ENCODE measurements at places on chromosomes 3 and 15. TPM values are rescaled to one million over a fixed set of nuclear protein-coding genes. Genes with fewer than 3 reads are reported as not detected.

DNA sequence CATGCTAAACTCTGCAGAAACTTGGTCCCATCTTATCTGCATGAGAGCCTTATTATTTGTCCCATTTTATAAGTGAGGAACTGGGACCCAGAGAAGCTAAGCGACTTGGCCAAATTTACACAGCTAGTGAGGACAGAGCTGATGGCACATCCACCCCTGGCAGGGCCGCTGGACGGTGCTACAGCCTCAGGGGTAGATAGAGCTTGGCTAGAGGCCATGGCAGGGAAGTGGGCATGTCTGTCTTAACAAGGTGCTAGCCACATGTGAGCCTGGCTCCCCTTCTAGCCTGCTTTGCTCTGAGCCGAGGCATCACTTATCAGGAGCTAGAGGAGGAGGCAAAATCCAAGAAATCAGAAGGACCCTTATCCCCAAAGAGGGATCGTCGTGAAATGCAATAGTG lies 36.7 kb upstream of the SYNM start:
- no peak for DNase-seq

GRCh38 chr15:42118650-42119445 lies 24.5 kb upstream of the PLA2G4D start:
- no peak for DNase-seq

The SHF gene
- total RNA-seq = 10.7 TPM

GRCh38 chr3:38114052-38114874 lies 22.7 kb downstream of the ACAA1 start:
- no peak for DNase-seq

The SLC22A14 gene
- not detected for total RNA-seq

GRCh38 chr3:13093687-13094086 lies 20.5 kb upstream of the IQSEC1 start:
- no peak for DNase-seq

DNA sequence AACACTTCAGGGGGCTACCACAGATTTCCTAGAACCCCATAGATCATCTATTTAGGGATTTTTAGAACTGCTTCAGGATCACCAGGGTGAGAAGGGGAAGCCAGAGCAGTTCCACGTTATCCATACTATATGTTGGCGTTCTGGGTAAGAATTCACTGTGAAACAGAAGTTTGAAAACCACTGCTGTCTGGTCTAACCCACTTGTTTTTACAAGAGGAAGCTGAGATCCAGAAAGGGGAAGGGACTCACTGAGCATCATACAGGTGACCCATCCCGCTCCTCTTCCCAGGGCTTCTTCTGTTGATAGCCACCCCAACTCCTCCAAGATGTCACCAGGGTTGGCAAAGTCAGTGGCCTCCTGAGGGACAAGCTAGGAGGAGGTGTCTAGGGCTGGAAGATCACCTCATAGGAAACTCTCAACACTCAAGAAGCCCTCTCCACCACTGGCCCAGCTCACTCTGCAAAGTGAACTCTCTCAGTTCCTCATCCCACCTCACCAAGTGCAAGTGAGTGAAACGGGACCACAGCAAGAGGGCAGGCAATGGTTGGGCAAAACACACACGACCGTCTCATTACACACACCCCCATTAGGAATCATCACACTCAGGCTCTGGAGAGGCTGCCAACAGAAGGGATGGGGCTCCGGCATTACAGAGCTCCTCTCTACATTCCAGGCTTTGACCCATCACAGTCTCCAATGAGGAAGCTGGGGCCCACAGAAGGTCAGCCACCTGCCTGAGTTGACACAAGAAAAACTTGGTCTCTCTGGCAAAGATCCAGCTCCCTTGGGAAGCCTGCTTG lies 1.8 kb downstream of the DAPK2 start:
- DNase-seq = no peak

The GXYLT2 gene
- total RNA-seq = 13.9 TPM

DNA sequence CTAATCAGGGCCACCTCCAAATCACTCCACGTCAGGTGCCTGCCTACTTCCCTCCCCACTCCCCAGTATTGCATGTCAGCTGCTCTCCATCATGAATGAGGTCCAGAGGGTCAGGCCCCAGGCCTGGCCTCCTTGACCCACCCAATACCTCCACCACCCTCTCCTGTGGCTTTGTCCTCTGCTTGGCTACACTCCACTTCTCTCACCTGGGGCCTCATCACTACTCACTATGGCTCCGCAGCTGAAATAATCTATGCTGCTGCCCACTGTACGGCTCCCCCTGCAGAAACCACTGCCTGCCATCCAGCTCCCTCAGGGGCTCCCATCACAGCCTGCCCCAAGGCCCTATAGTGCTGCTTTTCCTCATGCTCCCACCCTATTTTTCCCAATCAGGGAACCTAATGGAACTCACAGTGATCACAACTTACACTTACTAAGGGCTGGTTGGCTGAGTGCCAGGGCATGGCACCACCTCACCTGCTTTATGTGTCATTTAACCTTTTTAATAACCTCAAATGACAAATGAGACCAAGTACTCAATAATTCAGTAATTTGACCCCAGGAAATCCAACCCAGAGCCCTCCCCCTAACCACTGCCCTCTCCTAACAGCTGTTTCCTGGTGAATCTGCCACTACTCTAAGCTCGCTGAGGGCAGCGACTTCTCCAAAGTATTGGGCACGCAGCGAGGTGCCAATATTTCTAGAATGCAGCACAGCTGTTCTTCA lies 2.3 kb downstream of the GORASP1 start:
- no peak for DNase-seq

- DNase-seq = no peak
Observed at GRCh38 chr15:73851689-73852088, 21.7 kb upstream of the TBC1D21 start.

- DNase-seq = no peak
Observed at GRCh38 chr3:59728587-59728908, 678.7 kb upstream of the CFAP20DC start.

GRCh38 chr3:126085841-126086240 lies 1.9 kb upstream of the SLC41A3 start:
- no peak for DNase-seq

The MELTF gene
- 19.7 TPM for total RNA-seq

- DNase-seq = peak; percentile 54
Observed at GRCh38 chr3:33074217-33075067, 22.5 kb downstream of the GLB1 start.

DNA sequence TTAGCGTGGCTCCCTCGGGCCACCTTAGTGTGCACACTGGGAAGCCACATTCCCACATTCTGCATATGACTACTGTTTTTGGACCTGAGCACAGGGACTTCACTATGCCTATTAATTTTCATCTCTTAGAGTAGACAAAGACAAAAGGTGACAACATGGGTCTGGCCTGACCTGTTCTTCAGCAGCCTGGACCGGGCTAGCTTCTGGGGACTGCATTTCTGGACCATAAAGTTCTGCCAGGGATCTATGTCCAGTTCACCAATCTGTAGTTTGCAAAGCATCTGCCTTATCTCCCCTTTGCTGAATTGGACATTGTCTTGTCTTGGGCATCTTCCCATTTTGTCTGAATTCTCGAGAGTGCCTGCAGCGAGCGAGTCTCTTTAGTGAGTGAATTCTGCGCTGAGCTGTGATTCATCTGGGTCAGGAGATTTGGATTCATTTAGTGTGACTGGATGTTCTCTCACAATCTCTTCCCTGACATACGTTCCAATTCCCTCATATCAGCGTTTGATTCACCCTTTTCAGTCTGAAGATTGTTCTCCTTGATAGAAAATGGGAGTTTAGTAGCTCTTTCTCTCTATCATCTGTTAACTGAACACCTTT lies 112.2 kb upstream of the PLXNA1 start:
- DNase-seq = peak; percentile 9

GRCh38 chr15:51396921-51397320 lies 55.5 kb downstream of the GLDN start:
- DNase-seq = no peak

The GOLGA8M gene
- not detected for total RNA-seq

The CA12 gene
- total RNA-seq = 3.8 TPM

DNA sequence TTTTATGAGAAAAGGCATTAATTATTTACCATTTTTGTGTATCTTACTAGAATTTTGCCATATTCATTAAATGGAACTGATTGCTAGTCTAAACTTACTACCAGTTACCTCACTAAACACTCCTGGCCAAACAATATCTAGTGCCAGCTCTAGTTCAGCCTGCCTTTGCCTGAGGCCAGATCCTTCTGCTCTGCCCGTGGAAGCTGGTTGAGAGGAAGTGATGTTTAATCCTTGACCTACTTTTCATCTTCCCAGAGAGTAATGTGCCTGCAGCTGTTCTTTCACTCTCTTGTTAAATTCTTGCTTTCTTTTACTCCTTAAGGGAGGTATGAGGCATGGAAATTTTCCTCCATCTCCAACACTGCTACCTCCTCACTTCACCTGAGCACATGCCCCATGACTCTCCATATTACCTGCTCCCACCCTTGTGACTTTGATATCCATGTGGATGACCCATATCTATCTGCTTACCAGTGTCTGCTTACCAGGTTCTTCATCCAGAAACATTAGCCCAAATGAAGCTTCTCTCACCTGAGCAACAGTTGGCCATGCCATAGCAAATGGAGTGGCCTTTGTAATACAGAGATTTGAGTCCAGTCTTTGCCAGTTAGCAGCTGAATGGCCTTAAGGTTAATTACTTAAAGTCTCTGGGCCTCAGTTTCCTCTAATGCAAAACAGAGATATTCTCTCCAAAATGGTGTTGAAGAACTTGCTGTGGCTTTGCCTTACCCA lies 53.4 kb downstream of the UBE2E1 start:
- peak; percentile 72 for DNase-seq

The HRG gene
- total RNA-seq = not detected

The MUC13 gene
- total RNA-seq = not detected

DNA sequence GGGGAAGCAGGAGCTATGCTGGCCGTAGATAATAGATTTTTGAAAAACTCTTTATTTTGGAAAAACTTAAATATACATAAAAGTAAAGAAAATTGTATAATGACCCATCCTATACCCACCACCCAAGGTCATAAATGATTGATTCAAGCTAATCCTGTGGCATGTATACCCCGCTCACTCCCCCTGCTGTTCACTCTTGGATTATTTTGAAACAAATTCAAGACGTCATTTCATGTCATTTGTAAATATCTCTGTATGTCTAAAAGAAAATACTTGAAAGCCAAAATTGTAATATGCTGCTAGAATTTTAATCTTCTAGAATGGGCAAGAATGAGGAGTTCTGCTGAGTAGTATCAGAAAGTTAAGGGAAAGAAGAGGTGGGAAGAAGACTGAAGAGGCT lies 241.7 kb downstream of the FEZF2 start:
- DNase-seq = peak; percentile 15

The CHDH gene
- total RNA-seq = 5.6 TPM

GRCh38 chr3:114223143-114223542 lies 14.2 kb downstream of the ZNF80 start:
- DNase-seq = no peak

- no peak for DNase-seq
Observed at GRCh38 chr3:141380987-141381386, 12.7 kb downstream of the ZBTB38 start.

DNA sequence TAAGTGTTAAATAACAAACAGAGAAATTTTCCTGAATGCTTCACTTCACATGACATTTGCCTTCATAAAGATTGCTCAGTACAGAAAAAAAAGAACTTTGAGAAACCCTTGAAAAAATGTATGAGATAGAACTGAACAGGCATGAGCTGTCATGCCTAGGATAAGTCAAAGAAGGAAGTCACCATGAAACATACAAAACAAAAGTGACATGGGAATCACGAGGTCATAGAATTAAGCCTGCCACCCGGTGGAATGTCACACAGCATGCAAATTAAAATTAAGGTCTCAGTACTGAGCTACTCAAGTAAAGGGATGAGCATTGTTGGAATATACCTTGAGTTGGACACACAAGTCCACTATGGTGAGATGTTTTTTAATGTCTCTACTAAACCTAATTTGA lies 652.5 kb upstream of the NECTIN3 start:
- DNase-seq = no peak

DNA sequence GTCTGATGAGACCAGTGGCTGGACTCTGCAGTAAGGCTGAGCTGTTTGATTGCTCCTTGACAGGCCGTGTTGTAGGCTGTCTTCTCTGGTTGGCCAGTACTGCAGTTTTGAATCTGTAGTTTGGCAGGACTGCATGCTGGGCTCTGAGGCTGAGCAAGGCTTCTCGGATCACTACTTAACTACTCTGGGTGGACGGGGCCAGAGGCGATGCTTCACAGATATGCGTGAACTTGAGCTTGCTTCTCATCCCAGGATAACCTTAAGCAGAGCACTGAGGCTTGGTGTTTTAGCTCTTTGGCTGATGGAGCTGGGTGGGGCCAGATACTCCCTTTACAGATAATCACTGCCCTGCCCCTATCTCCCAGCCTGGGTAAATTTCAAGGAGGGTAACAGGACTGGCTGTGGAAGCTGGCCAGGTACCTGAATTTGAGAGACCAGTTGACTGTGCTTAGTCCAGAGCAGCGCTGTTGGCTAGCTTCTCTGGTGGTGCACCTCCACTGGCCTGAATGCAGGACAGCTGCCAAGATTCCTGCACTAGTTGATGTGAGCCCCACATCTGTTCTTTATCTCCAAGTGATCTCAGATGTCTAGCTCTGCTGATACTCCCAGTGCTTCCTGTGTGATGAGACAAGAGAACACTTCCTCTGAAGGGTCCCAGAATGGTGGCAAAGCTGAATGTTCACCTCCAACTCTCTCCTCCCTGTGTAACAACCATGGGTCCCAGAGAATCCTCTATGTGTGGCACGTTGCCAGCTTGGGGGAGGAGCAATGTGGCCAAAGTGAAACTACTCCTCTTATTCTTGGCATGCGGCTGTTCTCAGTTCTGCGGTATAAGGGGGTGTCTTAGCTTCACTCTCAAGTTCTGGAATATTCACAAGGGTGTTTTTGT lies 37.9 kb downstream of the RPL39L start:
- DNase-seq = no peak

DNA sequence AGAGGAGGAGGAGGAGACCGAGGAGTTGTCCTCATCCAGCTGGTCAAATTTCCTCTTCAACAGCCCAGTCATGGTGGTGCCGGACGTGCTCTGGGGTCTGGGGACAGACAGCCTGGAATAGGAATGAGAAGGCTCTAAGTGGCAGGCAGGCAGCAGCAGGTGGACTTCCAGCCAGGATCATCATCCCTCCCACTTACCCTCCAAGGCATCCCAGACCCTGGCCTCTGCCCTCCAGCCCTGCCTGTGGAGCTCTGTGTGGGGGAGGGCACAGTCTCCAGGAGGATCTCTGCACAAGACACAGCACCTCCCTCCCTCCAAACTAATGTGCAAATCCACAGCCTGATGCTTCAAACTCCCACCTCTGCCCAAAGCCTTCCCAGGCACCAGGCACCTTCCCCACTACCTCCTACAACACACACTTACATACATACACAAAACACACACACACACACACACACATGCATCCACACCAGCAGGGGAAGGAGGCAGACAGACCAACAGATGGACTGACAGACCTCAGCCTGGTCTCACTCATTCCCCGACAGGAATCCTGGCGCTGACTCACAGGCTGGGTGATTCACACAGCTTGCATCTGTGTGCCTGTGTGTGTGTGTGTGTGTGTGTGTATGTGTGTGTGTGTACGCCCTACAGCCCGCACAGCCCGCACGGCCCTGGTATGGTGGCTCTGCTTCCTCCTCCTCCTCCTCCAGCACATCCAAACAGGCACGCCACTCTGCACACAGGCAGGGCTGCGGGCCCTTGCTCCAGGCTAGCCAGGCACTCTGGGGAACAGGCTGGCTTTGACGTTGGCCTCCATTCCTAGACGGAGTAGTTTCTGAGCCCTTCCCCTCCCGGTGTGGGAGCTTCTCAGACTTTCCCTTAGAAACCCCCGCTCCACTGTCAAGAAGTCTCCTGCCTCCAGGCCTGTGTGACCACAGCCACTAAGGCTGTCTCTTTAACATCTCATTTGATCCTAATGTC lies 6.5 kb downstream of the CSRNP1 start:
- DNase-seq = peak; percentile 42

GRCh38 chr3:124881976-124882697 lies 5.0 kb downstream of the ITGB5 start:
- DNase-seq = no peak

The CFAP44 gene
- 2.3 TPM for total RNA-seq

GRCh38 chr3:123716411-123716810 lies 131.6 kb upstream of the HACD2 start:
- no peak for DNase-seq
